ENCODE measurements at places on chromosomes 7 and 10. TPM values are rescaled to one million over a fixed set of nuclear protein-coding genes. Genes with fewer than 3 reads are reported as not detected.

DNA sequence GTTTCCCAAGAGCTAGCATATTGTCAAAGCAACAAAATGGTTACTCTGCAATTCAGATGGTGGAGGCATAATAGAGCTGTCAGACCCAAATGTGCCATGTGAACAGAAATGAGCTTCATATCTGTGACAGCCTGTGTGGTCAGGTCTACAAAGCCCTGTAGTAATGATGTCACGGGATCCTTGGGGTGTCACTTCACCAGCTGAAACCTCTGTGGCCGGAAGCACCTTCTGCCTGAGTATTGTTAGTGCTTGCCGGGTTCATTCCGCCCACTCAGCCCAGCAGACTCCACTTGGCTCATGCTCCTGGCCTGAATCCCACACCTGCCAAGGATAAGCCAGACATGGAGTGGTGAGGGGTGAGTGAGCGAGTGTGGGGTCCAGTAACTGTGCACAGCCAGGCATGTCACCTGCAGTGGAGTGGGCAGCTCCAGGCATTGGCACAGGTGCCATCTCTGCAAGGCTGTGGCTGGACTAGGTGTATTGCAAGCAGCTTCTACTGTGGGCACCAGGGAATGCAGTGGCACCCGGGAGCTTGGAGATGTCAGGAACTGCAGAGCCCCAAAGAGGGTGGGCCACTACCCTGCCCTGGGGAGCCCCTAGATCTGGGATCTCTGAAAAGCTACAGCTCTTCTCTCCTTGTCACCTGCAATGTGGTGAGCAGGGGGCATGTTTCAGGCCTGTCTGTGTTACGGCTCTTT is 341.9 kb upstream of the CHRM2 start:
- H3K27ac ChIP-seq = no peak overlapping the region
- H3K4me3 ChIP-seq = no peak overlapping the region
- H3K27me3 ChIP-seq = no peaks in the 10 kb centered on the region
- no peaks in the 10 kb centered on the region for H3K4me1 ChIP-seq
- DNase-seq = no peak

- peaks cover 13% of the 10 kb centered on the region for H3K4me1 ChIP-seq
- no peak overlapping the region for H3K27ac ChIP-seq
- H3K27me3 ChIP-seq = no peaks in the 10 kb centered on the region
- H3K36me3 ChIP-seq = no peaks in the 10 kb centered on the region
These were observed 376.9 kb upstream of the FZD8 start for GRCh38 chr10:36018996-36019395.

DNA sequence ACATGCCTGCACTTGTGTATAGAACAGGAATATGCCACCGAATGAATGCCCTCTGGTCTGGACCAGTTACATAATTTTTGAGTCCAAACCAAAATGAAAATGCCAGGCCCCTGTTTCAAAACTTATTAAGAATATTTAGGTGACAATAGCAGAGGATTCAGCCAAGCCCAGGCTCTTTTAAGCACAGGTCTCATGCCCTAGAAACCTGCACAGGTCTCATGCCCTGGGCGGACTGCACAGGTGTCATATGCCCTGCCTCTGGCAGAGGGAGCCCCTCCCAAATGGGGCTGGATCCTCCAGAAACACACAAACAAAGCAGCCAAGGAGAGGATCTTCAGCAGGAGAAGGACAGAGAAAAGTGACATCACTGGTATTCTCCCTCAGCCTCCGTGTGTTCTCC is 605.4 kb upstream of the NRP1 start:
- no peak overlapping the region for H3K27ac ChIP-seq
- no peaks in the 10 kb centered on the region for H3K36me3 ChIP-seq
- H3K27me3 ChIP-seq = no peaks in the 10 kb centered on the region

DNA sequence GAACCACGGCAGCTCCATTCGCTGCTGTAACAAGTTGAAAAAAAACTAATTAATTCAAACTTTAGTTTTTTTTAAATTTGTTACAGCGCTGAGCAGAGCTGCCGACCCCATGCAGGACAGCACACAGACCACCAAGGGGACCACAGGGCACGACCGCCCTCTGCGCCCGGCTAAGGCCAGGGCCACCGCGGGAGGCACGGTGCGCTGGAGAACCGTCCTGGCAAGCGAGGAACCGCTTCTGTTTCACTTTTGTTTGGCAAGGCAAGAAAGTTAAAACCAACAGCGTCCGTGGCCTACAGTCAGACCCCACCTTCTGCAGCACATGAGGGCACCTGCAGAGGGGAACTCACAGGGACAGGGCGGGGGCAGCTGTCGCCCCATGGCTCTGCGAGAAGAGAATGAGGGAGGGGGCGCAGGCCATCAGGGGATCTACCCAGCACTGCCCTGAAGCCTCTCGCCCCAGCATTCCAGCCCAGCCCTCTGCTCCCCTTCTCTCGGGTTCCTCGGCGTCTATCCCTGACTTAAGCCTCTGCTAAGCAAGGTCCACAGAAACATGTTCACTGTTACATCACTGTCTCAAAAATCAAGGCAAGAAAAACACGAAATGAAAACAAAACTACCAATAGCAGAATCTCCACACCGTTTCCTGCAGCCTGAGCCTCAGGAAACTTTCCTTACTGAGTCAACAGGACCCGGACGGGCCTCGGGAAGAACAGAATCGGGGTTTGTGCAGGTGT is 204.4 kb downstream of the DIP2C start:
- H3K27ac ChIP-seq = no peak overlapping the region
- no peaks in the 10 kb centered on the region for H3K36me3 ChIP-seq
- peaks cover 9% of the 10 kb centered on the region for H3K27me3 ChIP-seq
- H3K4me3 ChIP-seq = no peak overlapping the region
- no peaks in the 10 kb centered on the region for H3K4me1 ChIP-seq

DNA sequence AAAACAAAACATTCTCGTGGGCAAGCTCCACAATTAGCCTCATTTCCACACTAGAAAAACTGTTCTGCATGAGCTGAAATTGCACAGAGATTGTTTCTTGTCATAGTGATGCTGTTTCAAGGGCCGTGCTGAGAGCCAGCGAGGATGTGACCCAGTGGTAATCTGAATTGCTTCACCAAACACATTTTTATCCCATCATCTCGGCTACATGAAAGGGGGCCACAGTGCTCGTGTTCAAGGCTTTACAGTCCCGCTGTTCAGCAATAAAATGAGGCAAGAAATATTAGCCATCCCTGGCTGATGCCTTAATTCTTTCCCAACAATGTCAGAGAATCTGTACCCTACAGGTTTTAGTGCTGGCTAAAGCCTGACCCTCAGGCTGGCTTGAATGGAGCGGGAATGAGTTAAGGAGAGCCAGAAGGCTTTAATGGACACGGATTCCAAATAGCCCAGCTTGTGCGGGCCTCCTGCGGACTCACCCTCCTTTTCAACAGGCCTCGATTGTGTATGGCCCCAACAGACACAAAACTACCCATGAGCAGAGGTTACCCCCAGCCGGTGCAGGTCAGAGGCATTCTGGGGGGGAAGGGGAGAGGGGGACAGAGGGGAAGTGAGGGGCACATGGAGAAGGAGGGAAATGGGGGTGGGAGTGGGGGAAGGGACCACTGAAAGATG is 2.0 kb upstream of the GDF10 start:
- no peaks in the 10 kb centered on the region for H3K4me1 ChIP-seq
- no peak for DNase-seq
- H3K4me3 ChIP-seq = no peak overlapping the region

- no peaks in the 10 kb centered on the region for H3K4me1 ChIP-seq
- no peak overlapping the region for H3K4me3 ChIP-seq
- no peak for DNase-seq
These were observed 148.6 kb upstream of the PDE1C start for GRCh38 chr7:32218741-32219288.

Gene PLXNA4
- 33.3 TPM for total RNA-seq

Gene COL26A1
- total RNA-seq = 14.8 TPM

Gene POMZP3
- total RNA-seq = 16.3 TPM

Gene CPXM2
- total RNA-seq = 1.2 TPM

Gene STEAP4
- total RNA-seq = not detected

Gene KAZALD1
- total RNA-seq = 52.9 TPM

Measured in cardiac muscle cell (in vitro differentiated cells and primary cell).